ENCODE measurements at places on chromosomes 2 and 18.

- no peak for DNase-seq
These were observed 24.3 kb upstream of the RPIA start for GRCh38 chr2:88667219-88667618.

- no peak for DNase-seq
These were observed 15.0 kb upstream of the TANC1 start for GRCh38 chr2:158953454-158953853.

DNA sequence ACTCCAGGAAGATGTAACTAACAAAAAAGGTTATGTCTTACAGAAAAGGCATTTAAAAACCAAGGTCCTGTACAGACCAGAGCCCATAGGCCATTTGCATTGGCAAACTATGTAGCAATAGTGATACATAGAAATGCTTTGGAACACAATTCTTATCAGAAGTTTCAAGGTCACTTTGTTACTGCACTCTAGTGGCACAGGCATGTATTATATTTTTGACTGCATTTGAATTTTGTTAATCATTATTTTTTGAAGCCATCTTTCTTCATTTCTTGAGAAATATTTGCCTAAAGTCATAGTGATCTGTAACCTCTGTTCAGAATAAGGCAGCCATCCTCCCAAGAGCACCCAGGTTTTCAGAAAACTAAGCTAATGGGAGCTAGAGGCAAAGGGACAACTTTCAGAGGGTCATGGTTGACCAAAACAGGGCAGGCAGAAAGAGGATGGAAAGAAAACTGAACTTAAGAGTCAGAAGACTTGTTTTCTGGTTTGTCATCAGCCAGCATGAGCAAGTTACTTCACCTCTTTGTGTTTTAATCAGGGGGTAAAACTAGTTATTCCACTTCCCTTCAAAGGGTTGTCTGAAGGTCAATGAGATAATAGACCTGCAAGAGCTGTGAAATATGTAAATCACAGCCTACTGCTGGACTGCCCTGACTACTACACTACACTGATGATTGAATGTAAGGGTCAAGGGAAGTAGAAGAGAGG is 41.5 kb downstream of the SLC38A11 start:
- DNase-seq, result no peak

DNA sequence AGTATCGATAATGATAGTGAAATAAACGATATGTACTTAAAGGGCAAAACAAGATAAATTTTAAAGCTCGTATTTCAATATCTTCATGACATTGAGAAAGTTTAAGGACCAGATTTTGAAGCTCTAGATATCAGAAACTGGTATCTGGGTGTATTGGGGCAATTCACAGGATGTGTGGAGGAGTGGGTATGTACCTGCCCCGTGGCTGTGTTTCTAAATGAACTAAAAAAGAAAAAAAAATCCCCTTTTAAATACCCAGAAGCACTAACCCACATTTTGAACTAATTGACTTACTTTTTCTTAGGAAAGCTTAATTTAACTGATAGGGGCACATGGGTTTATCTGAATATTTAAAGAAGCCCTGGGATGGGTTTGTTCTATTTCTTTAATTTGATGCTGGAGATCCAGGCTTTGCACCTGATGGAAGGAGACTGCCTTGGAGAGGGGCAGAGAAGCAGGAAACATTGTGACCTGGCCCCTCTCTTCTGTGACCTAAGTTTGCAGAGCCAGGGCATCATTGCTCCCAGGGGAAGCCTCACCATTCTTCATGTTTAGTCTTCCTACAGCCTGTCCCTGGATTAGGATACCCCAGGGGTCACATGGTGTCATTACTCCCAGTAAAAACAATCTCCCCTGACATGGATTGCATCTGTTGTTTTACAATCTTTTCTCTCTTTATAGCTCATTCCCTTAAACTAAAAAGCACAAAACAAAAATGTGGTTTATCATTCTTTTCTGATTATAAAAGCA is 7.6 kb upstream of the KCTD1 start:
- no peak for DNase-seq

DNA sequence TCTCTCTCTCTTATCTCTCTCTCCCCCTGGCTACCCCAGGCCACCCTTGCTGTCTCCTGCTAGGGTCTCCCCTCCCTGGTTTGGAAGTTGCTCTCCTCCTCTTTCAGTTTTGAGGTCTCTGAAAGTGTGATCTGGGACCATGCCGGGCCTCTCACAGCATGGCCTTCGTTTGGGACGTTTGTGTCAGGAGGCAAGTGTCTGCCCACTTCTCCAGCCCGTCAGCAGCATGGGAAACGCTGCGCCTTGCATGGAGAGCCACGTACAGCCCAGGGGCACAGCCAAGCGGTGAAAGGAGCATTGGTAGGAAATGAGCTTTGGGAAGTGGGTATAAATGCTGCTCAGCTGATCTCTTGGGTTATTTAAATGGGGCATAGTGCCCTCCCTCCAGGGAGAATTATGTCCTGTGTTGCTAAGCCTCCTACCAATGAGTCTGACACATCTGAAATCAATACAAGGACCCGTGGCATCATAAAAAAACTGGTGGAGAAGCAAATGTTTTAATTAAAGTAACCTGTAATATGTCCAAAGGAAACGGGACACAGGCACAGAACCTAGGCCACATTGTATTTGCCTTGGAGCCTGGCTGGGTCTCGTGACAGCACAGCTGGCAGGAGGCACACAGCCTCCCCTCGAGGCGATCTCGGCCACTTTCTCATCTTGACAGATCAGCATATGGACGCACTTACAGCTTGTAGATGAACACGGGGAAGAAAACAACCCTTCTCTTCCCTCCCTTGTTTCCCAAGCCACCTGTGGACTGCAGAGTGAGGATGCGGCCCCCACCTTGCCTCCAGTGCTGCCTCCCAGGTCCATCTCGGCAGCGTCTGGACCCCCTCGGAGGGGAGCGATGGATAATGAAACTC is 72.7 kb downstream of the SH3RF3 start:
- no peak for DNase-seq

DNA sequence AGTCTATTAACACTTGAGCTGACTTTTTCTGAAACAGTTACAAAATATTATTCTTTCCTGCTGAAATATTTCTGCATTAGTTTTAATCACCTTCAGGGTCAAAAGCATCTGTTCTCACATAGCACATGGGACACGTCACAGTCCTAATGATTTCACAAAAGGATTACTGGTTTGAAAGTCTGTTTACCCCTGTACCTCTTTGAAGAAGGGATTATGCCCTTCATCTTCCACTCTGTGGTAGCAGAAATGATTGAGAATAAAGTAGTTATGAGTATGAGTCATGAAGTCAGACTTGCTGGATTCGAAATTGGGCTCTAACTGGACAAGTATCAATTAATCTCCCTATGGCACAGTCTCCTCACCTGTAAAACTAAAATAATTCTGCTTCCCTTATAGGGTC is 121.2 kb downstream of the SATB2 start:
- DNase-seq, result no peak

- peak; percentile 37 for DNase-seq
These were observed 300.9 kb downstream of the PHLPP1 start for GRCh38 chr18:63016270-63016669.

- DNase-seq, result no peak
These were observed 306.0 kb upstream of the CELF4 start for GRCh38 chr18:37871561-37871960.

- no peak for DNase-seq
These were observed 89.8 kb upstream of the TGIF1 start for GRCh38 chr18:3360211-3360610.

- DNase-seq, result no peak
These were observed 40.6 kb upstream of the HDAC4 start for GRCh38 chr2:239441261-239442078.

DNA sequence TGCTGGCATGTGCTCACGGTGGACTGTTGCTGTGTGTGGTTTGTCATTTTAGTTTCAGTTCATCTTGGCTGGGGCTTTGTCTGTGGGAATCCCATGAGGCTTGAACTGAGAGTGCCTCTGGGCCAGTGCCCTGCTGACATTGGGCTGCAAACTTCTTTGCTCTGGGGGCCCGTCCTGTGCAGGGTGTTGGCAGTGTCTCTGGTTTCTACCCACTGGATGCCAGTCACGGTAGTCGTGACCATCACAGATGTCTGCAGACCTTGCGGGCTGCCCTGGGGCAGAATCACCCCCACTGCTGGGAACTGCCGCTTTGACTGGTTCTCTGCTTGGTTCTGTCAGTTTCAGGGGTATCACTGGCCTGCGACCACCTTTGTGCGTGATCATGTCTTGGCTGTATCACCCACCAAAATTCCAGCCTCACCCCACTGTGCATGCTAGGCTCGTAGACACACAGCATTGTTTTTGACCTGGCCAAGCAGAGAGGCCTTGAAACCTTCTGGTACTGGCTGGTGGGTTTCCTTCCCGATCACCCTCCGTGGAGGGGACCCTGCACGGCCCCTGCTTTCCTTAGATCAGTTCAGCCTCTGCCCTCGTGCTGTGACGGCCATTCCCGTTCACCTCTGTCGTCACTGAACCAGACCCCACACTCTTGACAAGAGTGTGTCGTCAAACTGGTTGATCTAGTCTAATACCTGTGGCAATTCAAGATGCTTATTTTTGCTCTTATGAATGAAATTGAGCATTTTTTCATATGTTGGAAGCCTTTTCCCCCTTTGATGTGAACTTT is 57.6 kb downstream of the KCNG2 start:
- no peak for DNase-seq

DNA sequence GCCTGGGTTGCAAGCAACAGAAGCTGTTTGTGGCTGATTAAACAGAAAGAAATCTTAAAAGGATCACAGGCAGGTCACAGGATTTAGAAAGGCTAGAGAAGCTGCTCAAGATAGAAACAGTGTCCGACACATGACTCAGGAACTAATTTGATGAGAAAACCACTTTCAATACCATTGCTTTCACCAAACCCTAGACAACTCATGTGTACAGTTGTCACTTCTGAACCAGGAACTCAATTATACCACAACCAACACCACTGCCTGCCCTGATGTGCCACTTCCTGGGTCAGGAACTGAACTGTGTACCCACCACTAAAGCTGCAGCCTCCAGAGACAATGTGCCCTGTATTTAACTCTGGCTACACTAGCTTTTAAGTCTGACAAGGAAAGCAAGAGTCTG is 56.0 kb downstream of the TMEM247 start:
- DNase-seq, result no peak

- DNase-seq, result no peak
These were observed 46.7 kb upstream of the KCNG2 start for GRCh38 chr18:79750980-79751571.

DNA sequence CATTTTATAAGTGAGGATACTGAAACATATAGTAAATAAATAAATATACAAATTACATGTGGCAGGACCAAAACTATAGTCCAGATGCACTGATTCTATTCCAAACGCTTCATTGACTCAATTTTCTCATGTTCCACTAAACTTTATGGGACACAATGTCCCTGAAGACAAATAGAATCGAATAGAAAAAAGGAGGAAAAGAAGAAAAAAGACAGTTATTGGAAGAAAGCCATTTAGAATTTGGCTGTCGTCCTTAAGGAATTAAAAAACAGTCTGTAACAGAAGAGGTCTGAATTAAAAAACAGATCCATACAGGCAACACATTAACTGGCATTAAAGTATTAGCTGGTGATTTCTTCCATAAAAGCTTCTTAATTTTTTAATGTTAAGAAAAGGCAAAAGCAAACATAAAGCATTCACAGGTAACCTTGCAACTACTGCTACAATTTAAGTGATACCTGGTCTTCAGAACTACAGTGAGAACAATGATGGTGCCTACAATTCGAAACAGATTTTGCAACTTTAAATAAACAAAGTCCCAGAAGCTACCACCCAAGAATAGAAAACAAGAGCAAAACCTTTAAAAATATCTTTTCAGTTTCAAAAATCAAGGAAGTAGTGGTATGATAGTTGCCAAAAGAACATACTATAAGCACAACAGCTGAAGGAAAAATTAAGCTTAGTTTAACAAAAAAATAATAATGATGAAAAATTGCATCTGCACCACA is 17.4 kb upstream of the CHAC2 start:
- no peak for DNase-seq

DNA sequence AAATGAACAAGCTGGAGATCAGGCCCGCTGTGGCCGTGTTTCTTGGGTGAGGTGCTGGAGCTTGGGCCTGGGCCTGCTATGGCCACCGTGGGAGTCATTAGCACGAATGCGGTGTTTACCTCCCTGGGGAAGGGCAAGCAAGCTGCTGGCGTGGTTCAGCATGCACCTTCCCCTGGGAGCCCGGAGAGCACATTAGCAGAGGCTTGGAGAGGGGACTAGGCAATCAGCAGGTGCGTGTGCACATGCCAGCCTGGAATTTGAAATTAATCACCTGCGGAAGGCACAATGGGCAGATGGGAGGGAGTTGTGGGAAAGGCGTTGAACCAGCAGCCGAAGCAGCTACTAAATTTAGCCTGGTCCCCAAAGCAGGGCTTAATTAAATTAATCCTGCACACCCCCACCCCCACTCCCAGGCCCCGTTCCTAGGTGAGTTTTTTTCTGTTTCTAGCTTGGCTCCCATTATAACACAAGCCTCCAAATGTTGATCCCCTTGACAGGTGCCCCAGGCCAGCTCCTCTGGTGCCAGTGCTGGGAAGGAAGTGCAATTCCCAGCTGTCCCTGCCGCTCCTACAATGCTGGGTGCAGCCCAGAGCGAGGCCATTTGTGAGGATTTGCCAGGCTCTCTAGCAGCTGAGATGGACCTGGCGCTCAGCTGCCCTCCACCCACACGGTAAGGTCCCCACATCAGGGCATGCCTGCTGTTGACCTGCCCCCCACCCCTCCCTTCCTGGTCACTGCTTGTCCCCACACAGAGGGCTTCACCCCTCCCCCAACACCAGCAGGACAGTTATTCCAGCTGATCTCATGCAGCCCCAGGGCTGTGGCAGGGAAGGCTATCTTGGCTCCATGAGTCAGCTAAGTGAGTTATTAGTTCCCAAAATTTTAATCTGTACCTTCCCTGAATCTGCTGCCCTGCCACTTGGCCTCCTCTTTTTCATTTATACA is 115.0 kb downstream of the ZBTB7C start:
- no peak for DNase-seq

DNA sequence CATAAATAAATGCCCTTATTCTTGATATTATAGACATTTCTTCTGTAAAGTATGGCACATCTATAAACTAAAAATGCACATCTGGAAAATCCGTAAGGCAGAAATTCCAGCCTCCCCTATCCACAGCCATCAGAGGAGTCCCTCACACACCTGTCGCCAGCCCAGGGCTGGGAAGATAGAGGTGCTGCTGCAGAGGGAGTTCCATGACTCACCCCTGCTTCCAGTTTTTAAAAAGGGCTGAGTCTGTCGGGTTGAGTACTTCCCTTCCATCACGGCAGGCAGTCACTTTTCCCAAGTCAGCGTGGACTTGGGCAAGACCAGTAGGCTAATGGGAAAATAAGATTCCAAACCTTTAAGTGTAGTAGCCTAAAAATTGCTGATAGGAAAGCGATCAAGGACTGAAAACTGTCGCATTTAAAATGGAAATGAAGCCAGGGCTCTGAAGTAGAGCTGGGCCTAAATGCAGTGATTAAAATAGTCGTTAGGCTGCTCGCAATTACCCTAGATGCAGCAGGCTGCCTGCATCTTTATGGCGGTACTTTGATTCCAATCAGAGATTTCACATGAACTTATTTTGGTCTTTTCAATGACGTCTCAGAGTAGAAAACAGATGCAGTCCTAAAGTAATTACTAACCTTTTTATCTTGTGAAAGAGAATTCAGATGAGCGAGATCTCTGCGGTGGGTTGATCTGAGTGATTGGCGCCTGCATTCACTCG is 280.5 kb downstream of the AGAP1 start:
- no peak for DNase-seq

- DNase-seq, result no peak
These were observed 213.0 kb downstream of the TMEM247 start for GRCh38 chr2:46692316-46692715.

- DNase-seq, result no peak
These were observed 1.2 kb downstream of the OTX1 start for GRCh38 chr2:63051795-63052333.
